ENCODE measurements at places on chromosomes 1 and 21. TPM values are rescaled to one million over a fixed set of nuclear protein-coding genes. Genes with fewer than 3 reads are reported as not detected.

Gene PCP4
- not detected for total RNA-seq

Gene SMCP
- not detected for total RNA-seq

Gene ANKRD45
- not detected for total RNA-seq

Gene BRINP2
- not detected for total RNA-seq

Gene WDR47
- 11.8 TPM for total RNA-seq

Data from subcutaneous preadipocyte (primary cell).